ENCODE measurements at places on chromosomes 16 and 17. TPM values are rescaled to one million over a fixed set of nuclear protein-coding genes. Genes with fewer than 3 reads are reported as not detected.
A peak's percentile ranks its signal among the peaks of the same experiment; 100 is the strongest.

- H3K4me1 ChIP-seq, result peaks cover 31% of the 10 kb centered on the region
- peak overlapping the region; percentile 82 for H3K27ac ChIP-seq
- no peak for DNase-seq
- H3K4me3 ChIP-seq, result no peak overlapping the region
- no peaks in the 10 kb centered on the region for H3K36me3 ChIP-seq
- H3K27me3 ChIP-seq, result no peaks in the 10 kb centered on the region
These were observed 18.8 kb upstream of the PLLP start for GRCh38 chr16:57303021-57303909.

GRCh38 chr16:79365702-79366101 is 234.8 kb downstream of the MAF start:
- DNase-seq, result no peak
- H3K4me1 ChIP-seq, result no peaks in the 10 kb centered on the region
- no peak overlapping the region for H3K27ac ChIP-seq

DNA sequence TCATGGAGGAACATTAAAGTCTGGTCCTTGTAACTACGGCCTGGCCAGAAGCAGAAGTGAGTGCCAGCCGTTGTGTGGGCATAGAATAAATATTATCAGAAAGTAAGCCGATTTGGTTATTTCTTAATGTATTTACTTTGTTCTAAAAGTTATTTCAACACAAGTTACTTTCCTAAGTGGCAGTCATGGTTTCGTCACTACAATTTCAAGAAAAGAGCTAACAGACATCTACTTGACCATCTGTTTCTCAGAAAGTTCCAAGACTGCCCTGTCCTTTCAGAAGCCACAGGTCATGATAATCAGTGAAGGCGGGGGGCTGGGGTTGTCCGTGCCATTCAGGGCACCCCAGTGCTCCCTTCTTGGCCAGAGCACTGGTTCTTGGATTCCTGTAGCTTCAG is 14.9 kb upstream of the FASN start:
- H3K4me1 ChIP-seq, result peaks cover 3% of the 10 kb centered on the region
- DNase-seq, result no peak
- H3K27me3 ChIP-seq, result no peaks in the 10 kb centered on the region
- H3K36me3 ChIP-seq, result no peaks in the 10 kb centered on the region
- no peak overlapping the region for H3K4me3 ChIP-seq

DNA sequence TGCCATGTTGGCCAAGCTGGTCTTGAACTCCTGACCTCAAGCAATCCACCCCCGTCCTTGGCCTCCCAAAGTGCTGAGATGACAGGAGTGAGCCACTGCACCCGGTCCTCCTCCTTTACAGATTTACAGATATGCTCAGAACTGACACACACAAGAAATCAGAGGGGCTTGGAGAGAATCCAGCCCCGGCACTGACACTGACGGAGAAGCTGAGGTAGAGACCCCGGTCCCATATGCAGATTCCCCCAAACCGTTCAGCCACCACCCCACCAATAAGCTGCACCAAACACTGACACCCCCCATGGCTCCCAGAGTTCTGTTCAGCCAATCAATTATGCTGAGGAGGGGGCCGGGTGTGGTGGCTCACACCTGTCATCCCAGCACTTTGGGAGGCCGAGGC is 141.1 kb upstream of the RPH3AL start:
- H3K4me1 ChIP-seq, result peaks cover 15% of the 10 kb centered on the region
- H3K27me3 ChIP-seq, result no peaks in the 10 kb centered on the region
- H3K27ac ChIP-seq, result no peak overlapping the region
- no peaks in the 10 kb centered on the region for H3K36me3 ChIP-seq

The NLE1 gene
- total RNA-seq, result 10.7 TPM

Data from upper lobe of left lung (tissue), 6 donors.